ENCODE measurements at places on chromosomes 6 and 20. TPM values are rescaled to one million over a fixed set of nuclear protein-coding genes. Genes with fewer than 3 reads are reported as not detected.

SLC17A2 gene
- total RNA-seq: not detected

SLC22A3 gene
- 3.4 TPM for total RNA-seq

HRH3 gene
- not detected for total RNA-seq

ANGPT4 gene
- not detected for total RNA-seq
